ENCODE measurements at places on chromosomes 11 and 22.

- no peak for DNase-seq
Measured at GRCh38 chr11:71934213-71934612, 5.4 kb downstream of the RNF121 start.

DNA sequence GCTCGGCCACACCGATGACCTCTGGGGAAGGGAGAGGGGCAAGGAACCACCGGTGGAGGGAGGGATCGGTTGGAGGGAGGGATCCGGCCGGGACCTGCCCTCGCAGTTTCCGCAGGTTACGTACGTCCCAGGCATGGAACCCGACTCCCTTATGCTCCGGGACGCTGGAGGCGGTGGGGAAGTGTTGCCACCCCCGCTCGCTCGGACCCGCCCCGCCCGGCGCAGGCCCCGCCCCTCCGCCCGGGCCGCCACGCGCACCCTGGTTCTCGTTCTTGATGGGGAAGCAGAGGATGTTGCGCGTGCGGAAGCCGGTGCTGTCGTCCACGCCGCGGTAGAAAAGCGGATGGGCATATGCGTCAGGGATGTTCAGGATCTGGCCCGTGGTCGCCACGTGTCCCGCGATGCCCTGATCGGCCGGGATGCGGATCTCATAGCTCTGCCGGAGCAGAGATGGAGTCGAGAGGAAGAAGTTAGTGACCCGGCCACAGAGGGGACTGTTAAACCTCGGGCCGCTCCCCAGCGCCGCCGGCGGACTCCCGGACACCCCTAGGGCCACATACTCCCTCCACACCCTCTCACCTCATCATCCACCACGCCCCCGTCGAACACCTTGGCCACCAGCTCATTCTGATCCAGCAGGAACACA is 89.8 kb downstream of the PDE2A start:
- DNase-seq, result no peak

DNA sequence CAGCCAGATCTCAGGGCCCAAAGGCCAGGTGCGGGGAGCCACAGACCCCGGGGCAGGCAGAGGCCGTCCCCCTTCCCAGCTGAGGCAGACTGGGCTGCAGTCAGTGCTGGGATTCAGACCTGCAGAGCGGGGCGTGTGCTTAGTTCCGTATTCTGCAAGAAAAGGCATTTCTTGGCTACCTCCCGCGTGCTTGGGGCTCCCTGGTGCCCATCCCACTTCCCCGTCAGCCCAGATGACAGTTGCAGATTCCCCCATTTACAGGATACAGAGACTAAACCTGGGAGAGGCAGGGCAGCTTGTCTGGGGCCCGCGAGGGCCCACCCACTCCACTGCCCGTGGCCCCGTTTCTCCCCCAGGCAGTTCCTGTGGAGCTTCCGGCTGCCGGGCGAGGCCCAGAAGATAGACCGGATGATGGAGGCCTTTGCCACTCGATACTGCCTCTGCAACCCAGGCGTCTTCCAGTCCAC is 18.3 kb downstream of the CYTH4 start:
- no peak for DNase-seq

DNA sequence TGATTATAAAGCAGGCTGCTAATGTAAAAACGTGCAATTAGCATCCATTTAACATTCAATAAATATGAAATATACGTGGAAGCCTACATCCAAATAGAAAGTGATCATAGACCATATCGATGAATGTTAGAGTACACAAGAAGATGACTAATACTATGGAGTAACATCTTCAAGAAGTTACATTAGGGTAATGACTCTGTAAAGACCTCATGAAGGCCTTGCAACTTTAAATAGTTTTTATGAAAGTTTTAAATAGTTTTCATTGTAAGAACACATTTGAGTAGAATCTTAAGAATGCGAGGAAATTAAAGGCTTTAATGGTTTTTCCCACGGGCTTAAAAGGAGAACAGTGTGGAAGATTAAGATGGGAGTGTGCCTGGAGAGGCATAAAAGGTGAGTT is 1.4 kb downstream of the TRIM34 start:
- DNase-seq, result peak; percentile 22

DNA sequence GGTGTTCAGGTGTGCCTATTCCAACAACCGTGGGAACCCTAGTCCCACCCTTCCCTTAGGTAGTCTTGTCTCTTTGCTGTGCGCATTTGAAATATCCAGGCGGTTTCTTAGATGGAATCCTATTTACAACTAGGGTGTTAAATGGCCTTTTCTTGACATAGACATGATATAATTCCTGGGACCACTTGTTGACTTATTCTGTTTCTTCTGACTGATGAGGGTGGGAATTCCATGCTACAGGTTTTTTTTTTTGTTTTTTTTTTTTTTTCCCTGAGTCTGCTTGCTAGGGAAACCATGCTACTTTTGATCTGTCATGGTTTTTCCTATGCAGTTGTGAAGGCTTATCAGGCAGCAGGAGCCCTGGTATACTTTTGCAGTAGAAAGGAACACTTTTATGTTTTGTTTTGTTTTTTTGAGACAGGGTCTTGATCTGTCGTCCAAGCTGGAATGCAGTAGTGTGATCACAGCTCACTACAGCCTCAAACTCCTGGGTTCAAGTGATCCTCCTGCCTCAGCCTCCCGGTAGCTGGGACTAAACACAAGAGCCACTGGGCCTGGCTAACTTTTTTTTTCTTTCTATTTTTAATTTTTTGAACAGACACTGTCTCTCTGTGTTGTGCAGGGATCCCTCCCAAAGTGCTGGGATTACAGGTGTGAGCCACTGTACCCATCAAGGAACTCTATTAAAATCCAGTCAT is 1.5 kb downstream of the STIM1 start:
- no peak for DNase-seq

DNA sequence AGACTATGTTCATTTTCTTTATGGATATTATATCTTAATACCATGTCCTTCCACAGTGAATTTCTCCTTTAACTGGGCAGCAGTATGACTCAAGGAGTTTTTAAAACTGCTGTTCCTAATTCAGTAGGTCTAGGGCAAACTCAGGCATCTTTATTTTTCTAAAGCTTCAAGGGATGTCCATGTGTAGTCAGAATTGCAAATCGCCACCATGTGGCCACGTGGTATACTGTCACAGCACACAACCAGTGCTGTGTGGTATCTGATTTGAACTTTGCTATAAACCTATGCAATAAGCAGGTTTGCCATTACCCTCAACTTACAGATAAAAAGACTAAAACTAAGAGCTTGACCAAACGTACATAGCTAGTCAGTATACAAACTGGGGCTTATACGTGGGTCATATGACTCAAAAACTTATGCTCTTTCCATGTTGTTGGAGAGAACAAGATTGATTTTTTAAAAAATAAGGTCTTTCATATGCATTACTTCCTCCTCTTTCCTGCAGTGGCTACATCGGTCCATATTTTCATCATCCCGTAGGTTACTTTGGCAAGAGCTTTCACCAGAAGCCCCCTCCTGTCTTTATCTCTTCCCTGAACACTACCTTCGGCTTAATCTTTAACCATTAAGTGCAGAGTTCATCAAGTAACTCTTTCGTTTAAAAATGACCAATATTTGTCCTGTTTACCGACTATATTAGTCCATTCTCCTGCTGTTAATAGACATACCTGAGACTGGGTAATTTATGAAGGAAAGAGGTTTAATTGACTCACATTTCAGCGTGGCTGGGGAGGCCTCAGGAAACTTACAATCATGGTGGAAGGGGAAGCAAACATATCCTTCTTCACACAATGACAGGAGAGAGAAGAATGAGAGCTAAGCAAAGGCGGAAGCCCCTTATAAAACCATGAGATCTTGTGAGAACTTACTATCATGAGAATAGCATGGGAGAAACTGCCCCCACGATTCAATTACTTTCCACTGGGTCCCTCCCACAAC is 8.0 kb upstream of the HTATIP2 start:
- DNase-seq, result no peak

DNA sequence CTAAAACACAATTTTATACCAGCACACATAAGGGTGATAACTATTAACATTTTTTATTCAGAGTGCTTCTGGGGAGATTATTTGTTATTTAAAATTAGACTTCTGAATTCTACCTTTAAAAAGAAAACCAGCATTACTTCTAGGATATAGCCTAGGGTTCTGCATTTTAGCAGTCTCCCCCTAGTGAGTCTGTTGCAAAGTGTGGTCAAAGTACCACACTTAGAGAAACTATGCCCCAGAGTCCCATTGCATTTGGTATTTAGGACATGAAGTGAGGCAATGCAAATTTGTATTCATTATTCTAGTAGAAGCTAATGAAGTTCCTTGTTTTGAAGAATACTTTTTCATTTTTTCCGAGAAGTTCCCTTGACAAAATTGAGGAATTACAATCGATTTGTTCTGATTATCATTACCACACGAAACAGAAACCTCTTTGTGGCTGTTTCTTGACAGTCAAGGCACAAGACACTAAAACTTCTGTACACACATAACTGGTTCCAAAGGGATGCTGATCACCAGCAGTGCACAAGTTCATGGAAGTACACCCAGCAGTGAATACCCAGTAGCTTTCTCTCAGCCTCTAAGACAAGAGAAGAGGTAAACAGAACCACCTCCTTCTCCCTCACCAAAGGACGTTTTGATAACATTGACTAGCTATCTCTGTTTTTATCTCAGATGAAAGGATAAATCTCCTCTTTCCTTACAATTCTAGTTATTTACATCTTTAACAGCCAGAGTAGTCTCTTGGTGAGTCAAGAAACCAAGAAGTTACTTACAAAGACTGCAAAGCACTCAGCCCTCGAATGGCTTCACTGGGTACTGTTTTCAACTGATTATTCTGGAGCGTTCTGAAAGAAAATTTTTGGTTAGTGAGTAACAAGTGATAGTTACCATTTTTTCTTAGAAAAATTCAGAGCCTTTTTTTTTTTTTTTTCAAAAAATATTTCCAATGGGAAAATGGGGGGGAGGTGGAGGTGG is 27.6 kb upstream of the CCDC34 start:
- no peak for DNase-seq

DNA sequence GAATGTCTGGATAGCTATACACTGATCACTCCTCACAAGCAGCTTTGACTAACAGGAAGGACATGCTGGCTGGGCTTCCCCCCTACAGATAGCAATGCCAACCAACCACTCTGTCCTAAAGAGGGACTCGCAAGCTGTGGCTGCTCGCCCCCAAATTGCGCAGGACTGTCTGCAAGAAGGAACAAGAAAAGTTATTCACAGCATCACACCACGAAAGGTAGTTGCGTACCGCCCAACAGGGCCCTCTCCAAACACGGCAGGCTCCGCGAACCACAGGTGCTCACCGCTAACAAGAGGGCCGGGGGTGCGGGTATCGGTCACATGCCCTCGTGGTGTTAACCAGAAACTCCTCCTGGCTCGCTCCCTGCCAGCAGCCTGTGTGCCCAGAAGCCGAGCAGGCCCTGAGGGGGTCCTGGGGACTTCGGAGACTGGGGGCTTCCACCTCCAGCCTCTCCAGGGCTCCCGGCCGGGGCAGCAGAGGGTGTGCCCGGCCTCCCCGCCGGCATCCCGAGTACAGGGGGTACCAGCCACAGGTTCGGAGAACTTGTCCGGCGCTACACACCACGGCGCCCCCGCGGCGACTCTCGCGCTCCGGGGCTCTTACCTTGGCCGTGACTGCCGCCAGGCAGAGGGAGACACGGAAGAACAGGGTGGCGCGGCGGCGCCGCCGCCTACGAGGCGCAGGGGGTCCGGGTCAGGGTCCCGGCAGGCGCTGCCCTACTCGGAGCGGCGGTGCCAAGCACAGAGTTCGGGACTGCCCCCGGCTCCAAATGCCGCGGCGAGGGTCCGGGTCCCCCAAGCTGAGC is 682 bp downstream of the LARGE1 start:
- no peak for DNase-seq

- DNase-seq, result no peak
Measured at GRCh38 chr11:68661014-68661413, 23.3 kb upstream of the GAL start.

GRCh38 chr11:62575156-62575555 is 1.5 kb upstream of the EEF1G start:
- no peak for DNase-seq

GRCh38 chr11:2160736-2161259 is at the start of gene INS:
Gene INS, minus strand, starts transcription at chr11:2161209. Its CDS starts 238 bp downstream, at chr11:2160971.
- DNase-seq, result no peak

DNA sequence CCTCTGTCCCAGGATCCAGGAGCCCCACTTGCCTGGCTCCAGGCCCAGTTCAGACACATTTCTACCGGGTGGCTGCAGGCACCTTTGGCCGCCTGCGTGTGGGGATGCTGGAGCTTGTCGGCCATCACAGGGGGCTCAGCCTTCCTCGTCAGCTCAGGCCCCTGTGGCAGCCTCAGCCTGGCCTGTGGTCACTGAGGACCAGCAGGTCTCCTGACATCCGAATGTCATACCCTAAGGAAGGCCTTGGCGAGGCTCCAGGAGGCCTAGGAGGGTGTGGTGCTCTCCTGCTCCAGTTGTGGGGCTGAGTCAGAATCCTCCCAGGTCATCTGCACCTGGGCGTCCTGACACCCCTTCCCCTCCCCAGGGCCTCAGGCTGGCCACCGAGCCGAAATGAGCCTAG is 14.9 kb upstream of the SOX10 start:
- DNase-seq, result no peak

DNA sequence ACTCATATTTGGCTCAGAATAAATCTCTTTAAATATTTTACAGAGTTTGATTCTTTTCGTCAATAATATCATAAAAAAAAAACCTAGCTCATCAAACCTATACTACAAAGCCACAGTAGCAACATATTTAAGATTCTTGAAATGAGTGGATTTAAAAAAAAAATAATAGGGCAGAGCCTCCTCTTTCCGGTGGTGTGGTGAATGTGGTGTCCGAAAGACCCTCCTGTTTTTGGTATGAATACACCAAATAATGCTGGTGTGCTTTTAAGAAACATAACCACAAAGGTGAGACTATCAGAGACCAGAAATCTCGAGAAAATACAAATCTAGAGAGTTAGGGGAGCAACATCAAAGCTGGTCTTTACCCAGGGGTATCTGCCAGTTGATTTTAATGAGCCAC is 342.6 kb downstream of the TBC1D22A start:
- DNase-seq, result no peak

- DNase-seq, result no peak
Measured at GRCh38 chr11:124753205-124753604, 1.1 kb upstream of the VSIG2 start.

DNA sequence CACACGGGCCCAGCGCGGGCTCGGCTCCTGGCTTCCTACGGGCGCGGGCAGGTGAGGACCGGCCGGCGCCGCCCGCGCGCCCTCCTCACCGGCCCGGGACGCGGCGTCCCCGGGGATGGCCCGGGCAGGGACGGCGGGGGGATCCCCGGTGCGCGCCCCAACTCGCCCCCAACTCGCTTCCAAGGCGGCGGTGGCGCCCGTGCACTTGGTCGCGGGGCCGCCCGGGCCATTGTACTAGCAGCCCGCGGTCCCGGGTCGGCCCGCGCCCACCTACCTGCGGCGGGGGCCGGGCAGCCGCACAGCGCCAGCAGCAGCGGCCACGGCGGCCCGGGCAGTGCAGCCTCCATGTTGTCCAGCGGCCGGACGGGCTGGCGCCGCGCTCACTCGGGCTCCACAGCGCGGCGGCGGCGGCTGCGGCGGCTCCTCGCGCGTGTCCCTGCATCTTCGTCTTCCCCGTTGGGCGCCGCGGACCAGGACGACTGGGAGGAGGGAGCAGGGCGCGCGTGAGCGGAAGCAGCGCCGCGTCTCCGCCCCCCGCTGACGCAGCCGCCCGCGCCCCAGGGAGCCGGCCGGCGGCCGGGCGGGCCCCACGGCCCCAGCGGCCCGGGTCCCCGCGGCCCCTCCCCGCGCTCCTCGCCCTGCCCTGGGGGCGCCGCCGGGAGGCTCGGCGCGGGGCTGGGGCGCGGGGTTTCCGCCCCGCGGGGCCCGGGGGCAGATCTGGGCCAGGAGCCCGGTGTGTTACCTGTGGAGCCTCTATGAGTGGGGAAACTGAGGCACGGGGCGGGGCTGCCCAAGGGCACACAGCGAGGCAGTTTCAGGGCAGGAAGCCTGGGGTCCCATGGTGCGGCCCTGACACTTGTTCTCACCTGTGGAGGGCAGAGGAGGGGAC is 159.3 kb upstream of the GRK3 start:
- peak; percentile 33 for DNase-seq

GRCh38 chr11:76661834-76662434 is 8.6 kb downstream of the LRRC32 start:
- DNase-seq, result no peak
